Stimulated activated CD4-positive, alpha-beta T cell treated with anti-CD3 and anti-CD28 coated beads, Interleukin-1b, Interleukin-23, amount 100 ng/mL, for 1 hour (primary cell): ENCODE measurements at places on chromosomes 11 and 22.

- no peak for DNase-seq
These were observed 110.9 kb downstream of the SWAP70 start for GRCh38 chr11:9774591-9775397.

GRCh38 chr11:123580137-123580536 lies 74.3 kb downstream of the SCN3B start:
- no peak for DNase-seq

- no peak for DNase-seq
These were observed 37.9 kb upstream of the ARHGAP32 start for GRCh38 chr11:129230006-129230405.

- DNase-seq, result peak; percentile 27
These were observed 295.5 kb downstream of the ETS1 start for GRCh38 chr11:128291835-128292234.

DNA sequence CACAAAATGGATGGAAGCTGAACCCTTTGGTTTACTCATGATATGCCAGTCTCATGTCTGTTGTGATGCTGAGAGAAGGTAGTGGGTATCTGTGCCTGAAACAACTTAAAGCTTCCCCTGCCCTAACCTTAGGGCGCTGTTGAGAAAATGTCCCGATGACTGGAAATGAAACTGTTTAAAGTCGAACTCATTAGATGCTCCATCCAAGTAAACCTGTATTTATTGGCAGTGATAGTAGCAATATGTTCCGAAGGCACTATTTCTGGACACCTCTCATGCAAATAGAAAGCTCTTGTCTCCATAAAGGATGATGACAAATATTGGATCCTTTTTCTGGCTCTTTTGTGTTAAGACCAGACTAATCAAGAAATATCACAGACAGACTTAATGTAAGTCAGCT lies 86.2 kb downstream of the GRAMD1B start:
- no peak for DNase-seq

DNA sequence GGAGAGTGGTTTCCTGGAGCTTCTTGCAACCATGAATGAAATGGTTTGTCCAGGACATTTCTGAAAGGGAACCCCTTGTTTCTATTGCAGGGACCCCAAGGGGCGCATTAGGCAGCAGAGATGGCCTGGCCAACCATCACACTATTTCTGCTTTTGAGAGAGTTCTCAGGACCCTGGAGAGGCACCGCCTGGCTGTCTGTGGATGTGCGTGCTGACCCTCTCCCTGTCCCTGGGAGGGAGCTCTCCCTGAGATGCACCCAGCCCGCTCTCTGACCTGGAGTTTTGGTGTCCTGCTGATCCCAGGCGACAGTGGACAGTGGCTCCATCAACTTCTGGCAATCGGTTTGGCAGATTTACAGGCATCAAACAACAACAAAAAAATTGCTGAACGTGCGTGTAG lies 80.3 kb upstream of the SLC22A12 start:
- no peak for DNase-seq

- no peak for DNase-seq
These were observed 26.8 kb downstream of the PAK1 start for GRCh38 chr11:77446911-77447629.

GRCh38 chr22:48146426-48146825 lies 1384.0 kb downstream of the TBC1D22A start:
- no peak for DNase-seq

- no peak for DNase-seq
These were observed 107.3 kb downstream of the RPL27A start for GRCh38 chr11:8789864-8790263.

DNA sequence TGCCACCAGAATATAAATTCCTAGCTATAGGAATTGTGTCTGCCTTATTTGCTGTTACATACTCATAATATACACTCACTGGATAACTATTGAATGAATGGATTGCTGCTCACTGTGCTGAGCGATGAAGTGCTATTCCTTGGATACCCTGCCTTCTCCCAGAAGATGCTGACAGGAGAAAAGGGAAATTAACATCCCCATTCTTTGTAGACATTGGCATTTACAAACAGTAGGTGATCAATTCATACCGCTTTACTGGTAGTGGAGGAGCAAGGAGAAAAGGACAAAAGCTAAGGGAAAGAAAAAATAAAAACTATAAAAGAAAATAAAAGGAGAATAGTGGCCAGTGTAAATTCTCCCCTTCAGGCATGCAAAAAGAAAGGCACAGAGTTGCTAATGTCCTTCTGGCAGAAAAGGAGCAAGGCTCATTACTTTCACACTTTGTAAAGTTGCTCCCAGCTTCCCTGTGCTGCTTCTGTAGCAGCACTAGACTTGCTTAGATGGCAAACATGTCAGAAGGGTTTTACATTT lies 183.0 kb downstream of the LUZP2 start:
- no peak for DNase-seq

GRCh38 chr11:79414644-79415317 lies 26.0 kb downstream of the TENM4 start:
- no peak for DNase-seq
